ENCODE measurements at places on chromosomes 2 and 18.

GRCh38 chr2:214203744-214204289 is 207.0 kb upstream of the VWC2L start:
- DNase-seq: no peak

DNA sequence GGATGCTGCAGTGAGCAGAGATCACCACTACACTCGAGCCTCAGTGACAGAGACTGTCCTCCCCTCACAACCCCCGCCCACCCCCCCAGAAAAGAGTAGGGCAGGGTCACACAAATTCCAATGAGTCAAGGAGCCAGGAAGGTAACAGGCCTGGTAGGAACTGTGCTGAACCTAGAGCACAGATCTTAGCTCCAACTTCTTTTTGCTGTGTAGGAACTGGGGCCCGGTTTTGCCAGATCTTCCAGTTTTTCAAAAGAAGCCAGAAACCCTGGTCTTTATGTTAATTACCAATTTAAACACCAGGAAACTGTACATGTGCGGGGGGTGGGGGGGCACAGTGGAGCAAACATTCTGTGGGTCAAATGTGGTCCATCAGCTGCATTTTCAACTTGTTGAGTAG is 71.0 kb downstream of the PRPF40A start:
- no peak for DNase-seq

GRCh38 chr2:62457556-62457955 is 48.4 kb downstream of the TMEM17 start:
- no peak for DNase-seq

DNA sequence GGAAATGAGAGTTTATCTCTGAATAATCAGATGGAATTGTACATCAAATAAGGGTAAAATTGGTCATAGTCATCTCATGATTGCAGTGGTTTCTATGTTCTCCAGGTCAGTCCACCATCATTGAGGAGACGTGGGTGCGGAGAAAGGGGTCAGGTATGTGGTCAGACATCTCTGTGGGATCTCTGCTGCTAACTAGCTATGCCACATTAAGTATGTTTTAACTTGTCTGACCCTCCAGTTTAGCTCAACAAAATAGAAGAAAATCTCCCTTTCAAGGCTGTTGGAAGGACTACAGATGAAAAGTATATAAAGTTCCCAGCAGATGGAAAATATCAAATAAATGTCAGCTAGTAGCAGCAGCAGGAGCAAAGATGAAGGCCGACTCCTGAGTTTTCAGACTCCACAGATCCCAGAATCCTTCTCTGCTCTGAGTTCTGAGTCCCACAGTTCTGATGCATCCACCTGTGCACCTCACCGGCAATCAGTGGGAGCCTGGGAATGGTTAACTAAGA is 106.6 kb upstream of the CYP1B1 start:
- DNase-seq: no peak

GRCh38 chr18:12048010-12048826 is 45.4 kb upstream of the ANKRD62 start:
- no peak for DNase-seq

DNA sequence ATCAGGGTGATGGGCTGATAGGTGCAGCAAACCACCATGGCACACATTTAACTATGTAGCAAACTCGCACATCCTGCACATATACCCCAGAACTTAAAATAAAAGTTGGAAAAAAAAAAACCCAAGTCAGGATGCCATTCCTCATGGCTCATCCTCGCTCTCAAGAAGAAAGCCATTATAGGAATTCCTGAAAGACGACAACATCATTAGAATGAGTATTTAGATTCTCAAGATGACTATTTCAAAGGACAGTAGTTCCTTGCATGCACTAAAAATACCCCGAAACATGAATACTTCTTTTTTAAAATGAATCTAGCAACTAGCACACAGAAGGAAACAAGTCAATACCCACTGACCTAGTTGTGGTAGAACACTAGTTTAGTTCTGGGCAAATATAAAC is 285.8 kb upstream of the REV1 start:
- DNase-seq: no peak

- DNase-seq: no peak
Measured at GRCh38 chr2:76157531-76157930, 446.8 kb upstream of the GCFC2 start.

GRCh38 chr2:62178741-62179271 is 17.1 kb upstream of the B3GNT2 start:
- no peak for DNase-seq

DNA sequence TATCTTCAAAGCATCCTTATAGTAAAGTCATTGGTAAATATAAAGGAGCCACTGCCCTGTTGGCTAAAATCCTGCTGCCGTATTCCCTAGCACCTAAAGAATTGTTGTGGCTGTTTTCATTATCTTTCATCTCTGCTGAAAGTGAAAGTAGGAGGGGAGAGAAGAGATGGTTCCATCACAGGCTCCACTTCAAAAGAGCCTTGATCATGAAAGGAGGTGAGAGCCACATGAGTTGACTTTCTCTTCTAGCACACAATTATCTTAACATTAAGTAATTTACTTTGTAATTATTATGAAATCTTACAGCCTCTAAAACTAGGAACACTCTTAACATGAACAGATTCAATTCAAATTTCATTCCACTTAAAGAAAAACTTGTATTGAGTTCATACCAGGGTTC is 1050.9 kb upstream of the LRRTM1 start:
- DNase-seq: no peak
